ENCODE measurements at places on chromosomes 2 and 18.

DNA sequence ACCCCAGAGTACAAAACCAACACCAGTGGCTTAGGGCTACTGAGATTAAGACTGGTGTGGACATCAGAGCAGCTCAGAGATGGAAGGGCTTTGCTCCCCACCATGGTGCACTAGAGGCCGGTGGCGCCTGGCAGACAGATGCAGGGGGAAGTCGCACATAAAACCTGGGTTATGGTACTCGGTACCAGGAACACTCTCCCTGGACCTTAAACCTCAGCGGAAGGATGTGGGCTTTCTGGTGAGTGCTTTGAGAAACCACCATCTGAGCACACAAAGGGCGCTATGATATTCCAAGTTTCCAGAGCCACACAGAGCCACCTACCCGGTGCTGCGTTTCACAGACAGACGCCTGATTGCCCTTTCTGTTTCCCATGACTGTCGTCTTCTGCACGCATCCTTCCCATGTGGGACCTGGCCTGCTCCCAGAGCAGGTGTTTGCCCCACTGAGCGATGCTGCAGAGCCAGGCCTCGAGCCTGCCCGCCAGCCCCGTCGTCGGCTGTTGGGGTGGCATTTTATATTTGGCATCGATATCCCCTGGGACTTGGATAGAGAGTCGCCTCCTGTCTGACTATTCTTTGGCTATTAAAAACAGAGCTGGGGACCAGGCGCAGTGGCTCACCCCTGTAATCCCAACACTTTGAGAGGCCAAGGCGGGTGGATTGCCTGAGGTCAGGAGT, 89.5 kb upstream of the ODC1 start:
- no peak for DNase-seq

DNA sequence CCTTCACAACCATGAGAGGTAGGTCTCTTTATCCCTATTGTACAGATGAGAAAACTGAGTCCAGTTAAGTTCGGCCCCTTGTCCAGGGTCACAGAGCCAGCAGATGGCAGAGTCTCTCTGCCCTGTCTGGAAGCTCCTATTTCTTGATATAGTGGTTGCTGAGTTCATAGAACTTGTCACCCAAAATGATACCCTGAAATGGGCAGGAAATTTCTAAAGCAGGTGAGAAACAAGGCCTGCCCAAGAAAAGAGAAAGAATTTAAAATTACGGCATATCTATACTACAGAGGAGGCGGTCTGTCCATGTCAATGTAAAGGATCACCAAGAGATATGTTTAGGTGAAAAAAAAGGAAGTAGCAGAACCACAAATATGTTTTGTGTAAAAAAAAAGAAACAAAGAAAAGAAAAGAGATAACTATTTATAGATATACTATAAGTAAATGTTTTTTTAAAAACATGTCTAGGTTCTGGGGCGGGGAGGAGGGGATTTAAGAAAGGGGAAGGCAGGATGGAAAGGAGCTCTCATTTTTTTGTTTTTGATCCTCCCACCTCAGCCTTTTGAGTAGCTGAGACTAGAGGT, 39.8 kb downstream of the MYO7B start:
- DNase-seq, result no peak

DNA sequence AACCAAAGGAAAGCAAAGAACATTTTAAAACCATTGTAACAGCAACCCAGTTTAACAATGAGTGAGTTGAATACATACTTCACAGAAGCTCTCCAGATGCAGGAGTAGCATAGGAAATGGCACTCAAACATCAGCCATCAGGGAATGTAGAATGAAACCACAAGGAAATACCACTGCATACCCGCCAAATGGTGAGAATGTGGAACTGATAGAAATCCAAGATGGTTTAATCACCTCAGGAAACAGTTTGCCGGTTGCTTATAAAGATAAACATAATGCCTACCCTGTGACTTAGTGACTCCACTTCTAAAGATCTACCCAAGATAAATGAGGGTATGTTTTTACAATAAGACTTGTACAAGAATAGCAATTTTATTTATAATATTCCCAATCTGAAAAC, 132.0 kb downstream of the GALNT1 start:
- DNase-seq, result no peak

- no peak for DNase-seq
These were observed 46.3 kb downstream of the TANK start for GRCh38 chr2:161206471-161207032.

DNA sequence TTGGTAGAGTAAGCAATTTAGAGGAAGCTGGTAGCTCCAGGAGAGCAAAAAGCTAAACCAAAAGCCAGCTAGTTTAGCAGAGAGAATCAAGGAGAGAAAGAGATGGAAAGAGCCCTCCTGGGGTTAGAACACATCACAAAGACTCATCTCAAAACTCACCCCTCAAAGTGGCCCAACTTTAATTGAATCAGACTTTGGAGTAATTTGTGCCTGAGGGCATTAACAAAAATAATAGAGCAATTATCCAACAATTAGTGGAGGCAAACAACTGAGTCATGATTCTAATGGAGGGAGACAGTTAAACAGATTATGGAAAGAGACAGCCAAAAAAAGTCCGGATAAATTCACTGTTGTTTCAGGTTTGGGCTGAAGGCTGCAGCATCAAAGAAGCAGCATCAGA, 417.4 kb downstream of the KCNJ3 start:
- no peak for DNase-seq

- DNase-seq, result no peak
These were observed 282.7 kb downstream of the NRXN1 start for GRCh38 chr2:50749216-50749615.

GRCh38 chr2:145220496-145220895, 700.6 kb upstream of the ZEB2 start:
- no peak for DNase-seq

- no peak for DNase-seq
These were observed 41.5 kb downstream of the RNF144A start for GRCh38 chr2:6958616-6959235.

DNA sequence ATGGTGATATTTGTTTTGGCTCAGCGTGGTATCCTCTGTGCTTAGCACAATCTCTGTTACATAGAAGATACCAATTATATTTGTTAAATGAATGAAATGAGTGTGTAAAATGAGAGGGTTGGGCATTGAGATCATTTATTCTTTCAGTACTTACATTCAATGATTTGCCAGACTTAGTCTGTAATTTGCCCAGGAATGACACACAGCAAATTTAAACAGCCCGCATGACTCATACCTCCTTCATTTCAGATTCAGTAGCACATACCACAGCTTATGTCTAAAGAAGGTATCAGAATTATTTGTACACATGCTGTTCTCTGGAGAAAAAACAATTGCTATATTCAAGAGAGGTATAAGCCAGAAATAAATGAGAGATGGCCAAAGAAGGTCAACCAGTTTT, 37.0 kb downstream of the KLHL14 start:
- no peak for DNase-seq

Measured in CD8-positive, alpha-beta T cell (primary cell).